ENCODE measurements at places on chromosomes 2 and 18.

- DNase-seq, result no peak
Measured at GRCh38 chr2:125925891-125926546, 729.9 kb upstream of the GYPC start.

GRCh38 chr2:14501061-14501460, 131.5 kb upstream of the LRATD1 start:
- DNase-seq, result no peak

GRCh38 chr2:190579915-190580846, 45.7 kb upstream of the NEMP2 start:
- no peak for DNase-seq

GRCh38 chr18:52992041-52992440, 652.0 kb downstream of the DCC start:
- no peak for DNase-seq

- DNase-seq, result peak; percentile 50
Measured at GRCh38 chr2:112121682-112122254, 16.4 kb upstream of the FBLN7 start.

DNA sequence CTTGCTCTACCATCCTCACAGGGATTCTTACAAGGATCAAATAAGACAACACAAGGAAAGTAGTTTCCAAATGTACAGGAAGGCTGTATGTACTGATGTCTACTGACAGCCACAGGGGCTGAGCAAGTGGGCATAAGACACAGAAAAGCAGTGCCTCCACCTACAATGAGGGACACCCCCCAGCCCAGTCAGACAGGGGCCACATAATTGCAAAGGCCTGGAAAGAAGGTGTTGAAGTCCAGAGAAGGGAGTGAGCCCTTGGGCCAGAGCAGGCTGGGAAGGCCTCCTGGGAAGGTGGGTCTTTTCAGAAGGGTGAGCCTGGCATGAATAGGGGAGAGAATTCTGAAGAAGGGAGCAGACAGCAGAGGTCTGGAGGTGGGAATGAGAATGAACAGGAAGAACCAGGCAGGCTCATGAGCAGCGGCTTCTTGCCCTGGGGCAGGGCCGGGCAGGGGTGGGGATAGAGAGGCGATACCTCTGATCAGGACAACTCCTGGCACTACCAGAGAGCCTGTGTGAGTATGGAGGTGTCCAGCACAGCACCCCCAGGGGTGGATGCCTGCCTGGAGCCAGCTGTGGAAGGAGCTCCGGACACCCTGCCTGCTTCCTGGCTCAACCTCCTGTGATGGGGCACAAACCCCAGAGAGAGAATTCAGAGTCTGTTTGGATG, 30.1 kb downstream of the HS1BP3 start:
- no peak for DNase-seq

GRCh38 chr2:17541531-17541950, 1.0 kb downstream of the VSNL1 start:
- DNase-seq, result no peak

GRCh38 chr2:3780477-3781402, 77.4 kb downstream of the DCDC2C start:
- DNase-seq, result peak; percentile 69

DNA sequence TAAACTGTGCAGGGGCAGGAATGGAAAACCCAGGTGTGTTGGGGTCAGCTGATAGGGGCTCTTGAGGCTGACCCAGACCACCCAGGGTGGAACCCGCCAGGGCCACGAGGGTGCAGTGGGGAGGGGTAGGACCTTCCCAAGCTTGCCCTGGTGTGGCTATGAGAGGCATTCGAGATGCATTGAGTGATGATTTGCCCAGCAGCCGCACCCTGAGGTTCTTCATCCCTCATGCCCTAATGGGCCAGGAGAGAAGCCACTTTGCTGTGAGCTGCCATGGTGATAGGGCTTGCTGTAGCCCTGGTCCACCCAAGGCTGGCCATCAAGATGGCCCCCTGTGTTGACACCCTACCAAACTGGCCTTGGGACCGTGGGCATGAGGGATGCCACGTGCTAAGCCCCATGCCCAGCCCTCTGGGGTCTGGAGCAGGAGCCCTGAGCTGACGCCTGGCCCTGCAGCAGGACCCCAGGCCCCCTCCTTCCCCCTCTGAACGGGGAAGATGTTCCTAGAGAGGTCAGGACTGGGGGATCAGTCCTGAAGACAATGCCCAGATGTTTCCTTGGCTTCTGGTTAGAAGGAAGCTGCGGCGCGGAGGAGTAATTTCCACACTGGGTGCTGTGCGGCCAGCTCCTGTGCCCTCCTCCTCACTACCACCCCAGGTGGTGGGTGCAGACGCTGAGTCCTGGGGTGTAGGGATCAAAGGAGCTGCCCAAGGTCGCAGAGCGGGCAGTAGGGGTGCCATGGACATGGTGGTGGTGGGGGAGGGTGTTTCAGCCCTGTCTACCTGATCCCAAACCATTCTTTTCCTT, 122.5 kb upstream of the HDAC4 start:
- no peak for DNase-seq

DNA sequence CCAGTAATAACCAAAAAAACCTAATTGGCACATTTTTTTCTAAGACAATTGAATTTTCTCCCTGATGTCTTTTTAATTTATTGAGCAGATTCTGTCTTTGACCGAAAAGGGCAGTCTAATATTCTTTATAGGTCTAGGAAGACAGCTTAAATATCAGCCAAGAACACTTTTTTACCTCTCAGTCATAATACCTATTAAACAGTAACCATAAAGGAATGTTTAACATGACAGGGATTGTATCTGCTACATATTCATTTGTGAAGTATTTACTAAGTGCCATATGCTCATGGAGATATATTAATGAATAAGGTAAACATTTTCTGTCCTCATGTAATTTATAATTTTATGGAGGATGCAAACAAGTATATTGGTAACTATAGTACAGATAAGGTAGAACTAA, 3.1 kb upstream of the HTR2B start:
- DNase-seq, result no peak

DNA sequence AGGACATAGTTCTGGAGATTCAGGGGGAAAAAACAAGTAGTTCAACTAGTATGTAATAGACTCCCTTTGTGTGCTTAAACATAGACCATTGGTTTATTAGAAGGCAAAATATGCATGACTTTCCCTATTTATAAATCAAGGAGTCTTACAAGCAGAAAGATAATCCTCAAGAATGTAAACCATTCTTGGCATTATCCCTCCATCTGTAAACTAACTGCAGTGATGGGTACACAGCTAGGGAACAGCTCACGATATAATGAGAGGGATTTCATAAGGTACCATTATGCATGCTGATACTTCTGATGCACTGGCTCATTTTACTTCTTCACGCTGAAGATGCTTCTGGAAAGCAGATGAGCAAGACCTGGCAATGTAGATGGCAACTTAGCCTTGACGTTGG, 878 bp downstream of the FBXO15 start:
- DNase-seq, result no peak

- DNase-seq, result no peak
Measured at GRCh38 chr2:40741532-40741931, 289.6 kb upstream of the SLC8A1 start.

- no peak for DNase-seq
Measured at GRCh38 chr2:191041418-191042161, 27.6 kb upstream of the STAT1 start.

Data from stimulated activated CD8-positive, alpha-beta memory T cell treated with anti-CD3 and anti-CD28 coated beads, Interleukin-4, amount 100 ng/mL, for 48 hours (primary cell).